Activated CD8-positive, alpha-beta T cell treated with anti-CD3 and anti-CD28 coated beads for 36 hours (primary cell): ENCODE measurements at places on chromosomes 5 and 9. TPM values are rescaled to one million over a fixed set of nuclear protein-coding genes. Genes with fewer than 3 reads are reported as not detected.

The SLC45A2 gene
- not detected for total RNA-seq

The CENPK gene
- 70.9 TPM for total RNA-seq

The OMD gene
- total RNA-seq, result not detected

The GKAP1 gene
- 4.4 TPM for total RNA-seq

DNA sequence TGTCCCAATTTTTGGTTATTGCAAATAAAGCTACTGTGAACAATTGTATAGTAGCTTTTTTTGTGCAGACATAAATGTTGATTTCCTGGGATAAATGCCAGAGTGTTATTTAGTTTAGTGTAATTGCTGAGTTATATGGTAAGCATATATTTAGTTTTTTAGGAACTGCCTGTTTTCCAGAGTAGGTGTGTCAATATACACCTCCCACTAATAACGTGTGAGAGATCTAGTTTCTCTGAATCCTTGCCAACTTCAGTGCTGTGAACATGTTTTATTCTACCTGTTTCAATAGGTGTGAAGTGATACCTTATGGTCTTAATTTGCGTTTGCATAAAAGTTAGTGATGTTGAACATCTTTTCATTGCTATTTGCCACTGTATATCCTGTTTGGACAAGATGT, 9.1 kb upstream of the OR2S2 start:
- H3K4me3 ChIP-seq, result no peak overlapping the region
- H3K27me3 ChIP-seq, result peaks cover 19% of the 10 kb centered on the region
- no peak for DNase-seq
- H3K36me3 ChIP-seq, result no peaks in the 10 kb centered on the region
- no peak overlapping the region for H3K27ac ChIP-seq
- H3K4me1 ChIP-seq, result peaks cover 3% of the 10 kb centered on the region

DNA sequence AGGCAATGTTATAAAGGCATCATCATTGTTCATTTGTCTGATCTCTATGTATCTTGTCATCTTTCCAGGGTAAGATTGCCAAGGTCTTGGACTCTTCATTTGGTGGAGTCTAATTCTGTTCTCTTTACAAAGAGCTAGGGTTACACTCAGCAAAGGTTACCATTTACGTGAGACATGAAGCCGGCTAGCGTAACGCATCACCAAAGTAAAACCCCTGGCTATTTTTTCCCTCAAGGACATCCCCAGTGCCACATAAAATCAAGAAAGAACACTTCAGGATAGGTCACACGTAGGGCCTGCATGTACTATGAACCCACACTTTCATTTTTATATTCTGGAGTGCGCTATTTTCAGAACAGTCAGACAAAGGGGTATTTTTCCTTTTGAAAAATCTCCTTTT, 20.0 kb upstream of the MYOT start:
- no peaks in the 10 kb centered on the region for H3K4me1 ChIP-seq
- H3K4me3 ChIP-seq, result no peak overlapping the region
- peaks cover 9% of the 10 kb centered on the region for H3K36me3 ChIP-seq
- no peak for DNase-seq
- no peak overlapping the region for H3K27ac ChIP-seq

- no peaks in the 10 kb centered on the region for H3K36me3 ChIP-seq
- no peak overlapping the region for H3K27ac ChIP-seq
- no peak for DNase-seq
- peaks cover 2% of the 10 kb centered on the region for H3K27me3 ChIP-seq
Measured at GRCh38 chr5:93378073-93378472, 202.9 kb downstream of the NR2F1-AS1 start.

DNA sequence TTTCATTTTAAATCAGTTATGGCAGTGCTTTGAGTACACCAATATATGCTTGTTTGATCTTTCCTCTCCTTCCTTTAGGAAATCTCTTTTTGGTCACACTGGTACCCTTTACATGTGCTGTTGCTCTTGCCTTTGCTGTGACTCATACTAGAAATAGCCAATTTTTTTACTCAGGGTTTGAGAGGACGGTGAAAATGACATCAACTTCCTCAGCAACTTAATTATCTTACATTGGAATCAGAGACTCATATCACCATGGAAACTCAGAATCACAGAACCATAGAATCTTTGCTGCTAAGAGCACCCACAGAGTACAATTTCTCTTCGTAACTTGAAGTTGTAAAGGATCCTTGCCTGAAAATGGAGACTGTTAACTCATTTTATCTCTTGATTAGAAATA, 13.8 kb upstream of the ZNF300 start:
- H3K27me3 ChIP-seq, result peaks cover 6% of the 10 kb centered on the region
- peaks cover 4% of the 10 kb centered on the region for H3K36me3 ChIP-seq
- no peak overlapping the region for H3K27ac ChIP-seq
- peaks cover 3% of the 10 kb centered on the region for H3K4me1 ChIP-seq

- H3K27ac ChIP-seq, result peak overlapping the region; percentile 82
- H3K4me1 ChIP-seq, result peaks cover 31% of the 10 kb centered on the region
- no peak for DNase-seq
- peak overlapping the region; percentile 84 for H3K4me3 ChIP-seq
- H3K27me3 ChIP-seq, result peaks cover 1% of the 10 kb centered on the region
- peaks cover 37% of the 10 kb centered on the region for H3K36me3 ChIP-seq
Measured at GRCh38 chr5:127518319-127518621, 830 bp downstream of the PRRC1 start.

DNA sequence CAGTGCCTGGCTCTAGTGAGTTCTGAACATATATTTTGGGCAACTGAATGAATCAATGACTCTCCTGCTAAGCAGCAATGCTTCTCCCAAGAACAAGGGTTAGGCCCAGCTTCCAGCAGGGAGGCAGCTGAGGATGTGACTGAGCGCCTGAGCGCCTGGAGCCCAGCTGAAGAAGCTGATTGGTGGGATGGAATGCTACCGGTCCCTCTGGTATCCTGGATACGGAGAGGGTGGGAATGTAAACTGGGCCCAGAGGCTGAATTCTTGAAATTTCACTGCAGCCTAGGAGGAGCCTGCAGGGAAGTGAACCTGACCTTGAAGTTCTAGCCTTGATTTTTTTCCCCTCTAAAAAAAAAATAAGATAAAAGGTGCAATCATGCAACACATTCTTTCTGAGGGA, 43.2 kb downstream of the WWC1 start:
- DNase-seq, result no peak
- no peak overlapping the region for H3K4me3 ChIP-seq
- H3K27me3 ChIP-seq, result peaks cover 8% of the 10 kb centered on the region
- no peaks in the 10 kb centered on the region for H3K4me1 ChIP-seq
- no peaks in the 10 kb centered on the region for H3K36me3 ChIP-seq
